ENCODE measurements at places on chromosomes 7 and 10. TPM values are rescaled to one million over a fixed set of nuclear protein-coding genes. Genes with fewer than 3 reads are reported as not detected.

GRCh38 chr7:82017334-82017943 lies 247.6 kb upstream of the HGF start:
- H3K27me3 ChIP-seq = no peaks in the 10 kb centered on the region
- H3K4me1 ChIP-seq = no peaks in the 10 kb centered on the region
- H3K36me3 ChIP-seq = no peaks in the 10 kb centered on the region
- DNase-seq = no peak

DNA sequence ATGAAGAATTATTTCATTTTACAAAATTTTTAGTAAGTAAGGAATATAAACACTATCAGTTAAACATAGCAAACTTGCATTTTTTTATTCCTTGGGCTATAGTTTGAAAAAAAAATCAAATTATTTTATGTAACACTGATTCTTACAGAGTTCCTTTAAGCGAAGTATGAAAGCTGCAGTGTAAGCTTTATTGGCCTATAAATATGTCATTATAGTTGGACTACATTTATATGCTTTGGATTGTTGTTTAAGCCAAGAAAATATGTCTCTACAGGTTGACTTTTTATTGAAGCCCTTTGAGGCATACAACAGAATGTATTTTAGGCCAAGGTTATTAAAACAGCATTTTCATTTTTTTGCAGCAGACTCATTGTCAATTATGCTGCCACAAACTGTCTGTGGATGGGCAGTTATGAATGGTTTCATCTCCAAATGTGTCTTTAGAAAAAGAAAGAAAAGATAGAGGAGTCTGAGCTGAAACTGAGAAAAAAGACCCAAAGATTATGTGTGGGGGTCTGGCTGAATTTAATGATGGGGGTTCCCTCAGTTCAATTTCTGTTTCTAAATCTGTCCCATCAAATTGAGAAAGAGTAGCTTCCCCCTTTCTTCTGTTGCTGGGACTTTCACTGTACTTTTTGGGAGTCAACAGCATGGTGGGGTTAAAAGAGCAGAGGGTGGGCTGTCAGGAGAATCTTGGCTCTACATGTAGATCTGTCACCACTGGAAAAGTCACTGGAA lies 43.1 kb downstream of the ARID5B start:
- no peak for DNase-seq
- peaks cover 10% of the 10 kb centered on the region for H3K4me1 ChIP-seq
- no peaks in the 10 kb centered on the region for H3K36me3 ChIP-seq
- no peak overlapping the region for H3K4me3 ChIP-seq
- H3K27ac ChIP-seq = no peak overlapping the region

DNA sequence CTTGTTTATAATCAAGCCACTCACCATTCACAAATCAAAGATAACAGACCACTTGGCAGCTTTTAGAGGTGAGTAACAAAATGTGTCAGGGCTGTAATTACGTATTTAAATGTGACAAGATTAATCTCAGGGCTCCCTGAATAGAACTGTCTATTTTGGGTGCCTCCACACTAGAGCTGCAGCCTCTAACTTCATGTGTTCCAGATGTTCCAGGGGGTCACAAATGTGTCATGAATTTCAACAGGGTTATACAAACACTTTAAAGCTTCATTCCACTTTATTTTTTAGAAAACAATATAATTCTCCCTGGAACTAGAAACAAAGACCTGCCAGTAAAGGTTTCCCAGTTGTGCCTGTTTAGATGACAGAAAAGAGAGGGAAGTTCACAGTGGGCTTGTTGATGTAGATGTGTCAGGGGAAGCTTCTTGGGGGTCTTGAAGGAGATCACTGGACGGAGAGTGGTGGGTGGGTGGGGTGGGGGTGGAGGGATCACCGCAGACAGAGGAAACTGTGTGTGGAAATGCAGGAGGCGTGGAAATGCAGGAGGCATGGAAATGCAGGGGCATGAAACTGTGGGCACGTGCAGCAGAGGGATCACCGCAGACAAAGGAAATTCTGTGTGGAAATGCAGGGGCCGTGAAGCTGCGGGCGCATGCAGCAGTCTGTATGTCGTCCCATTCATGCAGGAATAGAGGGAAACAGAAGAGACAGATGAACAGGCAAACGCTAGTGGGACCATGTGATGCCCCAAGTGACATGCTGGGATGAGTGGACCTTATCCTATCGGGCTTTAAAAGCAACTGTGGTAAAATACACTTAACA lies 42.0 kb upstream of the TRIL start:
- no peak for DNase-seq
- H3K4me1 ChIP-seq = no peaks in the 10 kb centered on the region
- H3K4me3 ChIP-seq = no peak overlapping the region
- H3K27ac ChIP-seq = no peak overlapping the region
- no peaks in the 10 kb centered on the region for H3K36me3 ChIP-seq

DNA sequence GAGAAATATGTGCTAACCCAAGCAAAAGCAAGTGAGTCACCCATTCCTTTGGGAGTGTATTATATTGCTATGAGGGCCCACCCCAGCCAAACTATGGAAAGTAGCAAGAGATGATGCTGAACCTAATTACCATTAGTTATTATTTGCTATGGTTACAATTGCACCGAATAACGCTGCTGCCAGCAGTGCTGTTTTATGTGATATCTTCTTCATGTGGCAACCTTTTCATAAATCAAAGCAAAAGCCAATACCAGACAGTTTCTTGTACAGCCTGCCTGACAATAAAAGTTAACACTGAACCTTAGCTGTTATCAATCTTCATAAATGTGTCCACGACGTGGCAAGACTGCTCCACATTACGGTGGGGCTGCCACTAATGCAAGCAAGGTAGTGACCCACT lies 241.7 kb upstream of the PLXNA4 start:
- H3K36me3 ChIP-seq = no peaks in the 10 kb centered on the region
- no peak overlapping the region for H3K4me3 ChIP-seq
- H3K27me3 ChIP-seq = no peaks in the 10 kb centered on the region
- H3K27ac ChIP-seq = no peak overlapping the region
- peaks cover 3% of the 10 kb centered on the region for H3K4me1 ChIP-seq

Gene DNAJC12
- 1.9 TPM for total RNA-seq
